ENCODE measurements at places on chromosomes 13 and 19.

DNA sequence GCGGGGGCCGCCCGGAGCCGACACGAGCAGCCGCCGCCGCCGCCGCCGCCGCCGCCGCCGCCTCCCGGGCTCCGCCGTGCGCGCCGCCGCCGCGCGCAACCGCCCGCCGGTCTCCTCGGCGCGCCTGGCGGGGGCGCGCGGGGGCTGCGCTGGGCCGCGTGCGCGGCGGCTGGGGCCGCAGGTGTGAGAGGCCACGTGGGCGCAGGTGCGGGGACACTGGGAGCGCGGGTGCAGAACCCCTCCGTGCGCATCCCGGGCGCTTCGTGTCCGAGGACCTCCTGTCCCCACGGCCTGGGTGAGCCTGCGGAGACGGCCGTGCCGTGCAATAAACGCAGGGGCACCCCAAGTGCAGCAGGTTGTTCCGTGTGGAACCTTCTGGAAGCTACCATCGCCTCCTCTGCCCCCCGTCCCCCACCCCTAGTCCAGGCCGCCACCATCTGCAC, at the start of gene LINGO3:
TSS of gene LINGO3 (minus strand) at position 41 of the 443 bp plus-strand sequence. CDS start 16,378 bp downstream, outside the sequence.
- DNase-seq: no peak

DNA sequence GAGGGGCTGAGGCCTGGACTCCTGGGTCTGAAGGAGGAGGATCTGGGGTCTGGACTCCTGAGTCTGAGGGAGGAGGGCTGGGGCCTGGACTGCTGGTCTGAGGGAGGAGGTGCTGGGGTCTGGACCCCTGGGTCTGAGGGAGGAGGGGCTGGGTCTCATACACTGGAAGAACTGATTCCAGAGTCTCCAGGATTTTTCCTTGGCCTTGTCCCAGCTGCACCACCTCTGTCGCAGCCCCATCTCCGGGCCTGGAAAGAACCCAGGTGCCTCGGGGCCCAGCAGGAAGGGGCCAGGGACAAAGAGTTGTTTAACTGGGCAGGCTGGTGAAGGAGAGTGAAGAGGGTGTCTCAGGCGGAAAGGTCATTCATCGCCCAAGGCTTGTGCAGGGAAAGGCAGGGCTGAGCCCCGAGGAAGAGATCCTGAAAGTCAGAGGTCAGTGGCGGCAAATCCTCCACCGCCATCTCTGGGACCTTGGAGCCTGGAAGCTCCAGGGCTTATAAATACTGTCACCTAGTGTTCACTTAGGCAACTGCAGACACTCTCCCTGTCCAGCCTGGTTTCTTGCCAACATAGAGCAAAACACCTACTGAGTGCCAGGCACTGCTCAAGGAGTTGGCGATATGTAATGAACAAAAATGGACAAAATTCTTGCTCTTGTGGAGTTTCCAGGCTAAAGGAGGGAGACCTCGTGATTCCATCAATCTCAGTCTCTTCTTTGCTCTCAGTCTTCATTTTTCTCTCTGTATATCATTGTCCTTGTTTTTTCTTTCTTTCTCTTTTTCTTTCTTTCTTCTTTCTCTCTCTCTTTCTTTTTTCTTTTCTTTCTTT, 4.4 kb upstream of the KCNN4 start:
- no peak for DNase-seq

- DNase-seq: no peak
Measured at GRCh38 chr19:23512151-23512925, 117.1 kb upstream of the ZNF91 start.

DNA sequence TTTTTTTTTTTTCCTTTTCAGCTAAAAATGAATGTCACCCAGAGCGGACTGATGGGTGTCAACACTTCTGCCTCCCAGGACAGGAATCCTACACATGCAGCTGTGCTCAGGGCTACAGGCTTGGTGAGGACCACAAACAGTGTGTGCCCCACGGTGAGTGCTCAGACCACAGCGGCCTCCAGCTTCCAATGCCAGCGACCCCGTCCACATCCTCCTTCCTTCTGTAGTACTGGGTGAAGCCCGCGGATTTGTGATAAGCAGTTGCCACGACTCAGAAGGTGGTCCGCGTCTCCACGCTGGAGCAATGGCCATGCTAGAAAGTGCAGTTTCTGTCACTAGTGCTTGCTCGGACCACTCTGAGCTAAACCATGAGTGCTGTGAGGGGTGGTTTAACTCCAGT, 6.0 kb downstream of the PROZ start:
- DNase-seq: no peak

- no peak for DNase-seq
Measured at GRCh38 chr19:16934489-16934888, 45.7 kb downstream of the F2RL3 start.

DNA sequence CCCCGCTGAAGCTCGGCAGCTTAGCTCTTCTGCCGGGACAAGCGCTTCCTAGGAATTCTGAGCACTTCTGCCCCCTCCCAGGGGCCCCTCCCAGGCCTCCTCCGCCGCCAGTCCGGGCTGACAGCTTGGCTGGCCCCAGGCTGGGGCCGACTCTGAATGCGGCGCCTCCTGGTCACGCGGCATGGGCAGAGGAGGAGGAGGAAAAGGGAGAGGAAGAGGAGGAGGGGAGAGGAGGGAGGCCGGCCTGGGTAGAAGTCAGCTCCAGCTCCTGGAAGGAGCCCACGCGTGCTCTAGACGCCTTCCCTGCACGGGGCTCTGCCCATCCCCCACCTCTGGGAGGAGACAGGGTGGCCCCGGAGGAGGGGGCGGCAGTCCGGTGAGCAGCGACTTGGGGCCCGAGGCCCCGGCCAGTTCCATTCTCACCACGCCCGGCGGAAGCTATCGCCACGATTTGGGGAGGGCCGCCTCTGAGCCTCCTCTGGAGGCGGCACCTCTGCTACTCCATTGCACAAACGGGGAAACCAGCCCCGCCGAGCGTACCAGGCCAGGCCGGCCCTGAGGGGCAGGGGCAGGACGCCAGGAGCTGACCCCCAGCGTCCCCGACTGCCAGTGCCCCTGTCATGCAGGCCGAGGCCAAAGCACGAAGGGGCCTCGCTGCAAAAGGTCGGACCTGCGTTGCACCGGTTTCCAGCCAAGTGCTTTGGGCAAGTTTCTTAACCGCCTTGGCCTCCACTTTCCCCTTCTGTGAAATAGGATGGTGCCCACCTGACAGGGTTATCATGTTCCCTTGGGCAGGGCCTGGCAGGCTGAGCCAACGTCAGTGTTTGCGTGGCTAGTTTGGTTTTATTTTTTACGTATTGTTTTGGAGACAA, 31.6 kb downstream of the CCNE1 start:
- no peak for DNase-seq

Data from activated gamma-delta T cell (primary cell).